Stimulated activated CD8-positive, alpha-beta memory T cell treated with anti-CD3 and anti-CD28 coated beads, Interleukin-15, amount 100 ng/mL, for 48 hours (primary cell): ENCODE measurements at places on chromosomes 13 and 19.

DNA sequence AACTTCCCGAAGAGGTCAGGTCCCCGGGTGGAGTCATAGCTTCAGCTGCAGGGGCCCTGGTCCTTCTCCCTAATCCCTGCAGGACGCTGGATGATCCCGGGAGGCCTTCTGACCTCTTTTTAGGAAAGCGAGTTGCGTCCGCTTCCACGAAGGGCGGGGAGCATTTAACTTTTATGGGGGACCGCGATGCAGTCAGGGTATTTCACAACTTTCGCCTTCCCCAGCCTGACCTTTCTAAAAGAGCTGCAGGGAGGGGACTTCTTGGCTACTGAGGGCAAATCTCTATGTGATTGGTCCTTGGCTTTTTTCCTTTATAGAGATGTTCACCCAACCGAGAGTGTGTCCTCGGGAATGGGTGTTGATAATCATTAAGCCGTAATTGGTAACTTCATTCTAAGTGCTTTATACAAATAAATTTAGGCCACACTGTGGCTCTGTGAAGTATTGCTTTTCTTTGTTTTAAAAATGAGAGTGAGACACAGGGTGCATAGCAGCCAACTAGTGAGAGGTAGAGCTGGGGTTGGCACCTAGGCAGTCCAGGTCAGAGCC, 778 bp downstream of the ZNF230 start:
- DNase-seq = no peak

- DNase-seq = peak; percentile 46
Measured at GRCh38 chr19:12828494-12828893, 5.9 kb downstream of the RTBDN start.

DNA sequence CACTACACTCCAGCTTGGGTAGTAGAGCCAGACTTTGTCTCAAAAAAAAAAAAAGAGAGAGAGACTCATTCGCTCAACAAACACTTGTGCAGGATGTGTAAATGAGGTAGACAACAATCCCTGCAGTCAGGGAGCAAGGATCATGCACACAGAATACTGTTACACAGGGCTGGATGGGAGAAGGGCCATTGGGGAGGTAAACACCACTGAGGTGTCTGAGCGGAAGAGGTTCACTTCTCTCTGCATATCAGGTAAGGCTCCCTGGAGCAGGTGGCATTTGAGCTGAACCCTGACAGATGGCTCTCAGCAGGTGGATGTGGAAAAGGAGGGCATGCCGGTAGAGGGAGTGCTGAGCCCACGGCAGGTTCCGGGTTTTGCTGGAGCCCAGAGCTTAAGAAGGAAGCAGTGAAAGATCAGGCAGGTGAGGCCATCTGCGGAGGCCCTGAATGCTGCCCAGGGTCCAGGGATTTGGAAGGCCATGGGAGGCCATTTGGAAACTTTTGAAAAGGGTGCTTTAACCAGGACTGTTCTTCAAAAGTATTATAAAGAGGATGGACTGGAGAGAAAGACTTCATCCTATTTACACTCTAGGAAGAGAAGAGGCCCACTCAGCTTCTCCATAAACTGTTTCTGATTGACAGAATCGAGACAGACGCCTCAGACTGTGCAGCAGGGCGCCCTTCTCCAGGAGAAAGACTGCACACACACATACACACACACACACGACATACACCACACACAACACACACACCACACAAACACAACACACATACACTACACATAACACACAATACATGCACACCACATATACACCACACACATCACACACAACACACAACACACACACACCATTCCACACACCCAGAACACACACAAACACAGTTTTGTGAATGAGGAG, 199.4 kb downstream of the USP12 start:
- no peak for DNase-seq

- DNase-seq = no peak
Measured at GRCh38 chr19:32208060-32208459, 137.3 kb upstream of the ZNF507 start.

- no peak for DNase-seq
Measured at GRCh38 chr19:46350758-46351159, 3.9 kb downstream of the PPP5C start.

- no peak for DNase-seq
Measured at GRCh38 chr19:50005428-50005827, 19.7 kb downstream of the VRK3 start.

DNA sequence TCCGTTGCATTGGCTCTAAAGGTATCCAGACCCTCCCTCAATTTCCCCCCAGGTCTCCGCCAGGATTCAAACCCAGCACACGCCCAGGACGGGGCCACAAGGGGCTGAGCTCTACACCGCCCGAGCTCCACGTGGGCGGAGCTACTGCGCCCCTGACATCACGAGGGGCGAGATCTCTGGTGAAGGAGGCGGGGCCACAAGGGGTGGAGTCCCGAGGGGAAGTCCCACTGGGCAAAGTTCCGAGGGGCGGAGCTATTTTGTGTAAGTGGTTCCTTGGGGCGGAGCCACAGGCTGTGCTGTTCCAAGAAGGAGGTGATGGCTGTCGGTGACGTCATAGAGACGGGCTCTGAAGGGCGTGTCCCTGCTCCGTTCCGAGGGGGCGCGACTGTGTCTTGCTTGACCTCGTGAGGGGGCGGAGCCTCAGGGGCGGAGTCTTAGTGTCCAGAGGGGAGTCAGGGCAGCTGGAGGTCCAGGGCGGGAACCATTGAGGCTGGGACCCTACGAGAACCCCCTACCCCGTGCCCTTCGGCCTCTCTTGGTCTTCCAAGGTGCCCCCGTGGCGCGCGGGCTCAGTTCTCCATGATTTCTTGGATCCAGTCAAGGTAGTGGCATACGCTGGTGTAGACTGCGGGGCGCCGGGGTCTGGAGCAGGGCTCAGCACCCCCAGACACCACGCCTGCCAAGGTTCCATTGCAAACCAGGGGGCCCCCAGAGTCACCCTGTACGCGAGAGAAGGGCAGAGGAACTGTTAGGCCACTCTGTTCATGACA, 1.3 kb upstream of the KLK8 start:
- peak; percentile 25 for DNase-seq

- no peak for DNase-seq
Measured at GRCh38 chr13:29846475-29847256, 3.8 kb downstream of the UBL3 start.

GRCh38 chr13:67023130-67023876, 206.8 kb downstream of the PCDH9 start:
- DNase-seq = no peak

DNA sequence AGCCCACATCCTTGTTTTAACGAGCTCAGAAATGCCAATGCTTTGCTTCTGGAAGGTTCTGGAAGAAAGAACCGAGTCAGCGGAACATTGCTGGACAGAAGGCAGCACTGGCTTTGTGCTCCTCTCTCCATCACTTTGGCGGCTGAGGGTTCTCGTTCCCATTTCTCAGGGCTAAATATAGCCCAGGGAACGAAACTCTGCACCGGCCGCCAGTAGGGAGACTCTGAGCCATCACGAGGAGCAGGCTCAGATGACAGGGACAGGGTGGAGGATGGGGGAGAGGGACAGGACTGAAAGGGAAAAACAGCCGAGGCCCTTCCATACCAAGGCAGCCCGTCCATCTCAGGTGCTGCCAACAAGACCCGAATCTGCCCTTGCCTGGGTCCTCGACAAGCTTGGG, 166.4 kb downstream of the CACNA1A start:
- DNase-seq = no peak

DNA sequence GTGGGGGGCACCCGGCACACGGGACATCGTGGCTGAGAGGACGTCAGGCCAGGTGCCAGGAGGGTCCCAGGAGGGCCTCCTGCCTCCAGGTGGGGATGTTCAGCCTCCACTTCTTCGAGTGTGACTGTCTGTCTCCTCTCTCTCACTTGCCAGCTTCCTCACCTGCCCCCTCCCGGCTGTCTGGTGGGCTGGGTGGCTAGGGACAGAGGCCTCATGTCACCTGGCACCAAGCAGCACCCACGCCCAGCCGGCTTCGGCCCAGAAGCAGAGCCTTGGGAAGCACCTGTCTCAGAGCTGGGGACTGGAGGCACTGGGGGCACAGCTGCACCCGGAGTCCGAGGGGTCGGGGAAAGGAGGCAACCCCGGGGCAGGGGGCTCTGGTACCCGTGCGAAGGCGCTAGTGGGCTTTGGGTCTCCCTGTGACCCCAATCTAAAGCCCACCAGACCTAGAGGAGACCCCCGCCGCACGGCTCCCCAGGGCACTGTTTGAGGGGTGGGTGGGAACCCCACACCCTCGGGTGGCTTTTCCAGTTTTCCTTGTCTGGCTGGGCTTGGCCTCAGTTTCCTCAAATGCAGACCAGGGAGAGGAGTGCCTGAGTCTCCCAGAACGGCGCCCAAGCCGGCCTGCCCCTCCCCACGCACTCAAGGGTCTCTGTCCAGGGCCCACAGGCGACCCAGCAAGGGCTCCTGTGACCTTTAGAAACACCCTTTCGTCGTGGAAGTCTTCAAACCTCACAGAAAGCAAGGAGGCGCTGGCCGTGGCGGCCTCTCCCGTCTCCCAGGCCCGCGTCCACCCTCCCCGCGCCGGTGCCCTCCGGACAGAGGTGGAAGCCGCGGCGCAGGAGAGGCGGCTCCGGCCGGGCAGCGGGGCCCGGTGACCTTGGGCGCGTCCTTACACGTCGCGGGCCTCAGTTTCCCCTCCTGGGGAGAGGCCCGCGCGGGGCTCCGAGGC, 664 bp upstream of the HCN2 start:
- DNase-seq = no peak

GRCh38 chr19:57682226-57682766, 519 bp downstream of the ZNF551 start:
- DNase-seq = no peak

GRCh38 chr19:46411088-46411924, 2.1 kb downstream of the CCDC8 start:
- DNase-seq = no peak

DNA sequence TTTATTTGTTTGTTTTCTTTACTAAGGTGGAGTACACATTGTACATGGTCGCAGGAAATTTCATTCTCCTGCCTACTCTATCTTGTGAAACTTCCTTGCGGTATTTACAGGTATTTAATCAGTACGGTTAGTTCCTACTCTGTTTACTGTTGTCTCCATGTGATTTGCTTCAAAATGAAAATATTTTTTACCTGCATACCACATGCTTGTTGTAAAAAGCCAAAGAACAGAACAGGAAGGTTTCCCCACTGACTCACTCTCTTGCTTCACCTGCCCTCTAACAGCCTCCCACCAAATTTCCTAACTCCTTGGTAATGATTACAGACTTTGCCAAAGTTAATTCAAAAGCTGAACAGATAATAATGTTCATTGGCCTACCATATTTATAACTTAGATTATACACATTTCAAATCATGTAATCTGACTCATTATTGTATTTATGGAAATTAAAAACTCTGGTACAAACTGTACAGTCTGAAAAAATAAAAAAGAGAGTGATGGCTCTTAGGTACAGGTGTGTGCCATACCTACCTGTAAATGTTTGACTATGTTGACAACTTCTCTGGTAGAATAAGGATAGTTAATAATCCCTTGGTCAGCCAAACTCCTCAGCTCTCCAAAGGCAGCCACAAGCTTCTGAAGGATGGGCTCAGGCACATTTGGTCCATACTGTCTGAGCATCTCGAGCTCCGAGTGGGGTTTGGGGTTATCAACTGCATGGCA, 239.9 kb downstream of the VWA8 start:
- no peak for DNase-seq

- no peak for DNase-seq
Measured at GRCh38 chr19:49871349-49871985, 4.1 kb upstream of the PNKP start.

GRCh38 chr13:73870036-73870741, 264.0 kb downstream of the KLF12 start:
- DNase-seq = no peak

GRCh38 chr19:42154471-42155323, 22.5 kb upstream of the POU2F2 start:
- no peak for DNase-seq

- no peak for DNase-seq
Measured at GRCh38 chr13:39201180-39201579, 162.9 kb downstream of the NHLRC3 start.

DNA sequence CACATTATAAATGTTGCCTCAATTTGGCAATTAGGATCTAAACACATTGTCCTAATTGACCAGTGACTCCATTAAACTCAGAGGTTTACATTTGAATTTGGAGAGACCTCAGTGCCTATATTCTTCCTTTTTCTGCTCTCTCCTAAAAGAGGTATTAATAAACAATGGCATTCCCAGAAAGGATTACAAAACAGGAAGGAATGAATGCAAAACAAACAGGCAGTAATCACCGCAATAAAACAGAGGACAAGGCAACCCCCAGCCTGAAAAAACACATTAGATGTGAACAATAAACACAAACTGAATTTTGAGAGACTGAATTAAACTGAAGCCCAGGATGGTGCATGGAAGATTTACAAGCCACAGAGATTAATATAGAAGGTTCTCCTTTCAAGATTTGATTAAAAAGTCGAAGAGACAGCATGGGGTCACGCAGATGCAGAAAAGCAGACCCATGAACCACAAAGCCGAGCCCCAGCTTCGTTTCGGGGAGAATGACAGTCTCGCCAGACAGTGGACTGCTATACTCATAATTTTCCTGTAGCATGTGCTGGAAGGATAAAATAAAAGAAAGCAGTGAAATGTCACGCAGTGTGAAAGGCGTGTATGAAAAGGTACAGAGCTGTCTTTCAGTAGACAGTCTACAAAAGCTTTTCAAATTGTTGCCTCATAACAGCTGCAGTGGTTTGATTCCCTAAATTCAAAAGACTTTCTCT, 503.0 kb downstream of the LIG4 start:
- DNase-seq = no peak

GRCh38 chr13:44237881-44238421, 135.7 kb upstream of the SERP2 start:
- DNase-seq = no peak

DNA sequence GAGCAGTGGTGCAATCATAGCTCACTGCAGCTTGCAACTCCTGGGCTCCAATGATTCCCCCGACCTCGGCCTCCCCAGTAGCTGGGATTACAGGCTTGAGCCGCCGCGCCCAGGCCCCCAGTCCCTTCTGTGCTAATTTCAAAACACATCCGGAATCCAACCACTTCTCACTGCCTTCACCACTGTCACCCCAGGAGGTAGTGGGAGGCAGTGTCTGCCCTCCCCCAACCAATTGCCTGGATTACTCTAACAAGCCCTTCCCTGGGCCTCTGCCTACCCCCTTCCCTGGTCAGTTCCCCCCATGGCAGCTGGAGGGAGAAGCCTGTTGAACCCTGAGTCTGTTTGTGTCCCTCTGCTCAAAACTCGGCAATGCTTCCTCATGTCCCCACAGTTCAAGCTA, 2.3 kb downstream of the PRAM1 start:
- DNase-seq = no peak
